ENCODE measurements at places on chromosomes 5 and 9.
A peak's percentile ranks its signal among the peaks of the same experiment; 100 is the strongest.

DNA sequence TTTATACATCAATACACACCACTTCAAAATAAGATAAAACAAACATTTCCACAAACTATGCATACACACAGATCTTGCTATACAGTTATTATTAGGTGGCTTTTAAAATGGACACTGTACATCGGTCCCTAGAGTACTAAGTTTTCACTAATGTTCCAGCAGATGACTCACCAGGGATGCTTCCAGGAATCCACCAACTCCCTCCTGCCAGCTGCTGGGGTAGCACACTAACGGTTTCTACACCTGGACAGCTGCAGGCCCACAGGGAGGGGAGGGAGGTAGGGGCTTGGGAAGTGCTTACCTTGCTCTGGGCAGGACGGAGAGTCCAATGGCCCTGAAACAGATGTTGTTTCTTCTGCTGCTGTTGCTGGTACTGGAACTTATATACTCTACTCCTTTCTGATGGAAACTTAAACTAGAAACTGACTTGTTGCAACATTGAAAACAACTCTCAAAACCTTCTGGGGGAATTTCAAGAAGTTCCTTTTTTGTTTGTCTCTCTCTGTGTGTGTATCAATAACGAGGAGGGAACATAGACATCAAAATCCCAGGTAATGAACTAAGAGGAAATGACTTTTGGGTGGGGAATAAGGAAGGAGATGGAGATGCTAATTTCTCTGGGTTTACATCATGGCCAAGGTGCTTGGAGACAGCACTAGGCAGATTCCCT, at the start of gene IL12B:
TSS of gene IL12B (minus strand) at position 357 of the 670 bp plus-strand sequence. CDS start 3,705 bp downstream, outside the sequence.
- DNase-seq: no peak

DNA sequence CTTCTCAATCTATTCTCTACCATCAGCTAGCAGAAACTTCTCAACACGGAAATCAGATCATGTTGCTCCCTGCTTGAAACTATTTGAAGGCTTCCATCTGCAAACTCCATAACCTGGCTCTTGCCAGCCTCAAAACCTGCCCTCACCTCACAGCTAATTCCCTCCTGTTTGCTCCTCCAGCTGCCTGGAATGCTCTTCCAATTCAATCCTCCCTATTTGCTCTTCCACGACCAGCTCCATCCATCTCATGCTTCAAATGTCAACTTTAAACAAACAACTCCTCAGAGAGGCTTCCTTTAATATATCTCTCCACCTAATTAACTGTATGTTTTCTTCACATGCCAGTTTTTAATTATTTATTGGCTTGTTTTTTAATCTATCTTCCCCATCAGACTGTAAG, 1.5 kb downstream of the PLAA start:
- DNase-seq: peak; percentile 32

DNA sequence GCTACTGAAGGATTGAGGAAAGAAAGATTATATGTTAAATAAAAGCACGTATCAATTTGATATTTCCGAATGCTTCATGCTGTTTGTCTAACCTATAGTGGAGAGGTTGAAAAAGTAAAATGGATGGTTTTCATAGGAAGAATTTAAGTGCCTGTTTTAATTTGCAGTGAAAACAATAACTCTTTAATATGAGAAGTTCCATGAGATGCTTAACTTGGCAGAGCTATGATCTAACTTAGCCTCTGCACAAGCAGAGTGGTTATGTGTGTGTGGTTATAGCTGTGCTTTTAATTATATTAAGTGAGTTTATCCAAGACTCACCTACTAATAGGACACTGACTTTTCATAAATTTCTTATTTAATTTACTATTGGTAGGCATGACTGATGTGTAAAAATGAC, 57.4 kb downstream of the AOPEP start:
- DNase-seq: no peak

DNA sequence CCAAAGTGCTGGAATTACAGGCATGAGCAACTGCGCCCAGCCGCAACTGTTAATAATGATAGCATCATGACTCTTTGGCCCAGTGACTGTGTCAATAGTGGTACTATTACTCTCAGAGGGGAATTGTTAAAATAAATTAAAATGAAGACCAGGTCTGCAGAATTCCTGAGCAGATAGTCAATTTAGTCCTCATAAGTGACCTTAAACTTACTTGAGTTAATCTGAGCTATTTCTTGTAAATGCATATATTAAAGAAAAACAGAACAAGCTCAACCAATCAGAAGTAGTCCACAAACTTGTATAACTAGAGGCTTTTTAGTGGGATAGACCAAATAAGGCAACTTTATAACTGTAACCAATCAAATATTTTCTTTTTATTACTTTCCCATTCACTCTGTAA, 1.7 kb upstream of the RECK start:
- DNase-seq: no peak

GRCh38 chr5:55231029-55231918, 2.1 kb downstream of the CCNO start:
- DNase-seq: no peak

DNA sequence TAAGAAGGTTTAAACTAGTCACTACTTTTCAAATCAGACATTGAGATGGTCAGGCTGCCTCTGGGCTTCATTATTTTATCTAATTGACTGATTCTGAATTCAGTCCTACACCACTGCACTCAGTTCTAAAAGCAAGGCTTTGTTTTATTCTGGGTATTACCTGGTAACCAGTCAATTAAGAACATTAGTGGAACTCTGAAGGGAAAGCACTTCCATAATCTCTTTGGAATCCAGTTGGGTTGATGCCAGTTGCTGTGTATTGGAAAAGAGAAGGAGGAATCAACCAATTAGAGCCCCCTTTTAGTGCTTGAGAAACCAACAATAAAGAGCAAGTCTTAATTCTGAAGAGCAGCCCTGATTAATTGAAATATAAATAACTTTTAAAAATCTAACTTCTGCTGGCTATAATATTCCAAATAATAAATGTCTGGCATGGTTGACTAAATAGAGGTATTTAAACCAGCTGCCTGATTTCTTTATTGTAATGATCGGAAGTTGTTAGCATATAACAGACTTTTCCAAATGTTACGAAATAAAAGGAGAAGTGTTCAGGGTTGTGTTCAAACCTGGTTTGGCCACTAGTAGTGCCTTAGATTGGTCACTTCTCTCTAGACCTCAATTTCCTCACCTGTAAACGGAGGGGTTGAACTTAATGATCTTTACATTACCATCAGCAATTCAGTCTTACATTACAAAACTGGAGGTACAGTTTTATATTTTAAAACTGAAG, 32.0 kb downstream of the CPEB4 start:
- DNase-seq: peak; percentile 57

DNA sequence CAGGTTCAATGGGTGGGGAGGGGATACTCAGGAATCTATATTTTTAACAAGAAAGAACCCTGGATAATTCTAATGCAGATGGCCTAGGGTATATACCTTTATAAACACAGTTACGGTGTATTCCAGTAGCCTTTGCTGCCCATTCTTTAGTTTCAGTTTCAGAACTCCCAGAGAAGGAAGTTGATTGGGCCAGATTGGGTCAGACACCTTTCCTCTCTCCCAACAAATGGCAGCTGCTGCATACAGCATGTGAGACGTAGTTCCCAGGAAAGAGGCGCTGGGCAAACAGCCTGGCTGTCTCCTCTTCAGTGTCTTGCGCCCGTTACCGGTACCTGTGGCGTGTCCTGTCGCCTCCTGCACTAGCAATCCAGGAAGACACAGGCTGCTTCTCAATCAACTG, 20.4 kb downstream of the ACO1 start:
- no peak for DNase-seq

DNA sequence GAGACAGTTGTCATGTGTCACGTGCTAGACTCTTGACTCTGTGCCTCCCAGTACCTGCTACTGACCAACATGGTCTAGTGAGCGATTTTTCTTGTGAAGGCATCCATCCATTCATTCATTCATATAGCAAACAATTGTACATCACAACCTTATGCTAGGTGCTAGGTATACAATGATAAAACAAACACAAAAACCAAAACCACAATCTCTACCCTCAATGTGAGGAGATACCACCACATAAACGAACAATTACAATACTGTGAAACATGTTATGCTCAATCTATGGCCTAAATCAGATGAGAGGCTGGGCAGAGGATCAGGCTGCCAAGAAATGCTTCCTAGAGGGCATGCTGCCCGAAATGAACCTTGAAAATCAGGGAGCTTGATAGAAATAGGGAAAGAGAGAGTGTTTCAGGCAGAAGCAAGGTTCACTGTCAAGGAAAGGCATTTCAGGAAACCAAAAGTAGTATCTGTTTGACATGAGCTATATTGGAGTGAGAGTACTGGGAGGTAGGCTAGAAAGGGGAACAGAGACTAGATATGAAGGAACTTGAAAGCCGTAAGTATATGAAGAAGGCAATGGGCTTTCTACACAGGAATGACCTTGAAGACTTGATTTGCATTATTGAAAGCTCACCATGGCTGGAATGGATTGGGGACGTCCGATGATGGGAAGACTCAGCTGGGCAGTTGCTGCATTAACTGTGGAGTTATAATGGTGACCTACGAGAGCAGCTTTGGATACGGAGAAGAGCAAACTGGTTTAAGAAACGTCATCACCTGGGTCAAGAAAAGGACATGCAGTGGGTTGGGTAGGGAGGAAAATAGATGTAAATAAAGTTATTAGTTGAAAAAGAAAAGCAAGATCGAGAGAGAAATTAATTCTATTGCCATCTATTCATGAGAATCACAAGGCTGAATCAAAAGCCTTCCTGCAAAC, 90.1 kb downstream of the THBS4 start:
- no peak for DNase-seq
